Stimulated activated CD4-positive, alpha-beta T cell treated with anti-CD3 and anti-CD28 coated beads, Interleukin-12 subunit alpha, Interleukin-12 subunit beta, amount 100 ng/mL, for 48 hours (primary cell): ENCODE measurements at places on chromosomes 12 and 14.

- DNase-seq: no peak
Measured at GRCh38 chr14:104554608-104555429, 24.7 kb upstream of the C14orf180 start.

DNA sequence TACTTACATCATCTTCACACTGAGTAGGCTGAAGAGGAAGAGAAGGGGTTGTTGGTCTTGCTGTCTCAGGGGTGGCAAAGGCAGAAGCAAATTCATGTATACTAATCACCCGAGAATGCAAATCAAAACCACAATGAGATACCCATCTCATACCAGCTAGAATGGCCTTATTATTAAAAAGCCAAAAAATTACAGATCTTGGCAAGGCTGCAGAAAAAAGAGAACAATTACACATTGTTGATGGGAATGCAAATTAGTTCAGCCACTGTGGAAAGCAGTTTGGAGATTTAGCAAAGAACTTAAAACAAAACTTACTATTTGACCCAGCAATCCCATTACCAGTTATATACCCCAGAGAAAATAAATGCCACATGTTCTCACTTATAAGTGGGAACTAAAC, 154.9 kb downstream of the SEC23A start:
- no peak for DNase-seq

DNA sequence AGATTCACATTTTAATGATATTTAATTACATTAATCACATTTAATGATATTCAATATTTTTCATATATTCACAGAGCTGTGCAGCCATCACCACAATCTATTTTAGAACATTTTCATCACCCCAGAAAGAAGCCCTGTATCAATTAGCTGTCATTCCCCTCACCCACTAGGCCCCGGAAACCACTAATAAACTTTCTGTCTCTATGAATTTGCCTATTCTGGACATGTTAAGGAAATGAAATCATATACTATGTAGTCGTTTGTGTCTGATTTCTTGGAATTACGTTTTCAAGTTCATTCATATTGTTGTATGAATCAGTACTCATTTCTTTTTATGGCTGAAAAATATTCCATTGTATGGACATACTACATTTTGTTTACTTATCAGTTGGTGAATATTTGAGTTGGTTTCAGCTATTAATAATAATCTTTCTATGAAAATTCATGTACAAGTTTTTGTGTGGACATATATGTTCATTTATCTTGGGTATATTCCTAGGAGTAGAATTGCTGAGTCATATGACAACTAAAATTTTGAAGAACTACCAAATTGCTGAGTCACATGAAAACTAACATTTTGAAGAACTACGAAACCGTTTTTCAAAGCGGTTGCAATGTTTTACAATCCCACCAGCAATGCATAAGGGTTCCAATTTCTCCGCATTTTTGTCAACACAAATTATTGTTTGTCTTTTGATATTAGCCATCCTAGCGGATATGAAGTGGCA, 11.7 kb upstream of the OTOGL start:
- no peak for DNase-seq

GRCh38 chr12:18261906-18262305, 588 bp downstream of the PIK3C2G start:
- DNase-seq: no peak

DNA sequence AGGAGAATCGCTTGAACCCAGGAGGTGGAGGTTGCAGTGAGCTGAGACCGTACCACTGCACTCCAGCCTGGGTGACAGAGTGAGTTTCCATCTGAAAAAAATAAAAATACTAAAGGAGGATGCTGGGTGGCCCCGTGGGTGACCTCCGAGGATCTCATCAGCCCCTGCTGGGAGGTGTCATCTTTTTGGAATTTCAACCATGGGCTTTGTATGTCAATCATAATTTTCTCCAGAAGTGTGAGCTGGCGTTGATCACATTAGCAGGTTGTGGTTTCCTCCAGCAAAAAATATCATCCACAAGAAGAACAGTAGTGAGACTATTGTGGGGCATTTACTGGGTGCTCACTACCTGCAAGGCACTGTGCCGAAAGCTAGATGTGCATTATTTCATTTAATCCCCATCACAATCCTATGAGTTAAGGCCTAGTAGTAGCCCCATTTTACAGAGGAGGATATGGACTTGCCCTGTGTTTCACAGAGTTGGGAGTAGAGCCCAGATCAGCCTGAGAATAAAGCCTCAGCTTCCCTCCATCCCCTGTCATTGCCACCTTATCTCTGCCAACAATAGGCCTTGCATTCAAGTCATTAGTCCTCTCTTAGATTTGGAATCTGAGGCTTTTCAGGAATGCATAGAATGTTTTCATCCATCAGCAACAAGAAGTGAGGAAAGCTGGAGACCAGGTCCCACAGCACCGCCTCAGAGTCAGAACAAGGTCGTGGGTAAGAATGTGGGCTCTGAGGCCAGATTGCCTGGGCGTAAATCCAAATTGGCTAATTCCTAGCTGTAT, 39.8 kb downstream of the SVOP start:
- no peak for DNase-seq

DNA sequence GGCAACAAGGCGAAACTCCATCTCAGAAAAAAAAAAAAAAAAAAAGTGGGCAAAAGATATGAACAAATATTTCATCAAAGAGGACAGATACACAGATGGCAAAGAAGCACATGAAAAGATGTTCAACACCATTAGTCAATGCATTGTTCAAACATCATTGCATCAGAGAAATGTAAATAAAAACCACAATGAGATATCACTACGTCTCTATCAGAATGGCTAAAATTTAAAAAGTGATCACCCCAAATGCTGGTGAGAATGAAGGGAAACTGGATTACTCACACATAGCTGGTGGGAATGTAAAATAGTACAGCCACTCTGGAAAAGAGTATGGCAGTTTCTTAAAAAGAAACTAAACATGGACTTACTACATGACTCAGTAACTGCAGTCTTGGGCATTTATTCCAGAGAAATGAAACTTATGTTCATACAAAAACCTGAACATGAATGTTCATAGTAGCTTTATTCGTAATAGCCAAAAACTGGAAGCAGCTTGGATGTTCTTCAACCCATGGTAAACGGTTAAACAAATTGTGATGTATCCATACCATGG, 3.6 kb downstream of the L2HGDH start:
- no peak for DNase-seq

- no peak for DNase-seq
Measured at GRCh38 chr12:22209422-22209821, 125.1 kb downstream of the ST8SIA1 start.

DNA sequence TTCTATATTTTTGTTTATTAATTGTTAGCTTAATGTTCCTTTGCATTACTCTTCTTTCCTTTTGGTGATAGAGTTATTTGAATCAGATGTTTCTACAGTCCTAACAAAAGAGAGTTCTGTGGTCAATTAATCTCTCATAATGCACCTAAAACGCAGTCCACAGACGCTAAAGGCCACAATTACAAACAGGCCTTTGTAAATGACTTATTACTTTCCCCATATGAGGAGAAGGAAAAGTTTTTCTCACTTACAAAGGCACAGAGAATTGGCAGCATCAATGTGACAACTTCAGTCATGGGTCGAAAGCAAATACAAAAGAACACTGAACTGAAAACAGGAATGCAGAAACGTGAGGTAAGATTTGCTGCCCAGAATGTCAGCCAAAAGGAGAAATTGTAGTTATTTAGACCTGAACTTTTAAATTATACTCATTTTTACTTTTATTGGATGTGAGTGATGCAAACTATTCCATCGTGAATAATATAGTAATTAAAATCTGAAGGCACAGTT, 142.0 kb upstream of the SYT10 start:
- no peak for DNase-seq

DNA sequence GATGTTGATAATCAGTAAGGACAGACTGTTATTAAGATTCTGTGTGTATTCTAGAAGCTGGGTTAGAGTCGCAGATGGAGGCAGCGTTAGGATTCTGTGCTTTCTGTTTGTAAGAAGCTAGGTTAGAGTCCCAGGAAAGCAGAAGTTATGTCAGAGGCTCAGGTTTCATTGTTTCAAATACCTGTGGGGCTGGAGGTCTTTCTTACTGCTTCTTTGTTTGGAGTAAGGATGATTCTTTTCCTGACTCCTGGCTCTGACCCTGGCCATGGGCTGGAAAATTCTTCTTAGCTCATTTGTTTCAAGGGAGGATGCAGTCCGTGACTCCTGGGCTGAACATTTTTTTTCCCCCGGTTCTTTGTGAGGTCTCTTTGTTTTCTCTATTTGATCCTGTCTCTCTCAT, 5.2 kb downstream of the MUCL1 start:
- no peak for DNase-seq

DNA sequence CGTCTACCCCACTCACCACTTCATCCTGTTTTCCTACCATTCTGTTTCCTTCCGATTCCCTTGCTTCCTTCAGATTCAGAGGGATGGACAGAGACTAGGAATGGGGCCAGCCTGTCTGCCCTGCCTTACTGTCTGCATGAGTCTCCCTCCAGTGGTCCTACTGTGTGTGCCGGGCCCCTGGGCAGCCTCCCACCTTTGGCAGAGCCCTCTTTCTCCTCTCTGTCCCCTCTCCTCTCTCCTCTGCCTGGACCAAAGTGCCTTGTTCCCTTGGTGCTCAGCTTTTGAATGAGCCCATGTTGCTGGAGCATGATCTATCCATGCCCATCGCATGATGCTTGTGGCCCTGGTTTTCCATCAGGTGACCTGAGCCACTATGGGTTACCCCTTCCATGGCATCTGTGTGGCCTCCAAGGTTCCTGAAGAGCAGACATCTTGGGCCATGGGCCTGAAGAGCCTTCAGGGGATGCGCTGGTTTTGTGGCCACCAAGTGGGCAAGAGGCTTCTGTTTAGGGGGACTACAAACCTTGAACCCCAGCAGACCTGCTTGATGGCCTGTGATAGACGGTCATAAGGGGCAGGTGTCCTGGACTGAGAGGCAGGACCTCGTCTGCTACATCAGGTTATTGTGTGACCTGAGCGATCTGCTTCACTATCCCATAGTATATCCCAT, 54.2 kb upstream of the BCL11B start:
- DNase-seq: no peak

DNA sequence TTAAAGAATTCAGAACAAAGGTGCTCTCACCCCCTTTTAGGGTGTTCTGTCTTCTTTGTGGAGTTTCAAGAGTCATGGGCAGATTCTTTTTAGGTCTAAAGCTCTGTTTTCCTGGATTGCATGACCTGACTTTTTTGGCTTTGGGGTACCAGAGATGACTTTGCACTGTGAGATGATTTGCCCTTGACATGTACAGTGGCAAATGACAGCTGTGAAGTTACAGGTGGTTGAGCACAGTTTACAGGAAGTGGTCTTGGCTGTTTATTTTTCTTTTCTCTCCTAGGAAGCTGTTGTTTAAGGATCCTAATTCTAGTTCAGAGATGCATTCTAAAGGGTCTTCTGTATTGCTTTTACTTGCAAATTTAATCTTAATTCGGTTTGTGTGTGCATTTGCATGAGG, 83.8 kb upstream of the METAP2 start:
- DNase-seq: no peak

GRCh38 chr12:52715416-52715815, 12.1 kb upstream of the KRT77 start:
- no peak for DNase-seq

GRCh38 chr12:26011099-26011498, 52.6 kb downstream of the RASSF8 start:
- no peak for DNase-seq

DNA sequence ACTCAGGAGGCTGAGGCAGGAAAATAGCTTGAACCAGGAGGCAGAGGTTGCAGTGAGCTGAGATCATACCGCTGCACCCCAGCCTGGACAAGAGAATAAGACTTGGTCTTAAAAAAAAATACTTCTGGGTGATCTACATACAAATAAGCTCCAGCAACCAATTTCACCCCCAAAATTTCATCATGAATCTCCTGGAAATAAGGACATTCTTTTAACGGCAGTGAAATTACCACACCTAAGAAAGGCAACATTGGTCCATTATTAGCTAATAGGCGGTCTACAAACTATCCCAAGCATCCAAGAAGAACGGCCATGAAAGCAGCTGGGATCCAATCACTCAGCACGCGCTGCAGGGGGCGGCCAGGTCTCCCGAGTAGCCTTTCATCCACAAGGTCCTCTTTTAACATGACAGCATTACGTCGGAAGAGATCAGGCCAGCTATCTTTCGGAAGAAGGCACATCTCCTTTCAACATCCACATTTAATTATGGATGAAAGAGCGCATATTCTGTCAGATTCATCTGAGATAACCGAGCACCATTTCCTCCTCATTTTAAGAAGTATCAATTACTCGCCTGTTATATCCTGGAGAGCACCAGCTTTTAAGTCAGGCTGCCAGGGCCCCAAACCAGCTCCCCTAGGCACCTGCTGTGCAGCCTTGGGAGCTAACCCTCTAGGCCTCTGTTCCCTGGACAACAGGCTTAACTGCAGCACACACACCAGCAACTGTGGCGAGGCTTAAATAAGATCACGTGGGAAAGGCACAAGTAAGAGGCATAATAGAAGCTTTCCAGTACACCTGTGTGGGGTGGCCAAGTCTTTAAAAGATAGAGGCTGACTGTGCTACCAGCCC, 4.2 kb downstream of the SLC15A4 start:
- DNase-seq: no peak

DNA sequence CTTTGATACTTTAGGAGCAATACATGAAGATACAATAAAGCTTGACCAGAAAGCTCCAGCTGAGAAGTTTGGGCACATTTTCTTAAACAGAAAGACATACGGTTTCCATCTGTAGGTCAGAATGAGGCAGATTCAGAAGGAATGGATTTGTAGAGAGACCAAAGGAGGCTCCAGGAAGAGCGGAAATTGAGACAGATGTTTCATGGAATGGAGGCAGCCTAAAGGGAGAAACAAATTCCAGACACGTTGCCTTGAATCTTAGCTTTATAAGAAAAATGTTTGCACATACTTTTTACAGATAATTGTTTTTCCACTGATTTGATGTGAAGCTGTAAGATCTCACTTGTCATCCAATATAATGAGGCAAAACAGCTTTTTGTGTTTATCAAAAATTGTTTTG, 24.8 kb downstream of the EPYC start:
- DNase-seq: no peak

- DNase-seq: peak; percentile 36
Measured at GRCh38 chr12:121060149-121061001, 21.3 kb upstream of the OASL start.

DNA sequence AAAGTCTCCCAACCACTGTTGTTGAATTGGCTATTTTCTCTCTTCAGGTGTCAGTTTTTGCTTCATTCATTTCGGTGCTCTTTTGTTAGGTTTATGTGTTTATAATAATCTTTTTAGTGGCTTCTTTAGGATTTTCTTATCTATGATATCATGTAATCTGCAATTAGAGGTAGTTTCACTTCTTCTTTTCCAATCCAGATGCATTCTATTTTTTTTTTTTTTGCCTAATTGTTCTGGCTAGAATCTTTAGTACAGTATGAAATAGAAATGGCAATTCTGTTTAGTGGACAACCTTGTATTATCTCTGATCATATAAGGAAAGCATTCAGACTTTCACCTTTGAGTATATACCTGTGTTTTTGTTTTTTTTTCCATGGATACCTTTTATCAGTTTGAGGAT, 17.4 kb downstream of the CNOT2 start:
- no peak for DNase-seq
